Tibial nerve (tissue), 4 donors: ENCODE measurements at places on chromosomes 2 and 18.

DNA sequence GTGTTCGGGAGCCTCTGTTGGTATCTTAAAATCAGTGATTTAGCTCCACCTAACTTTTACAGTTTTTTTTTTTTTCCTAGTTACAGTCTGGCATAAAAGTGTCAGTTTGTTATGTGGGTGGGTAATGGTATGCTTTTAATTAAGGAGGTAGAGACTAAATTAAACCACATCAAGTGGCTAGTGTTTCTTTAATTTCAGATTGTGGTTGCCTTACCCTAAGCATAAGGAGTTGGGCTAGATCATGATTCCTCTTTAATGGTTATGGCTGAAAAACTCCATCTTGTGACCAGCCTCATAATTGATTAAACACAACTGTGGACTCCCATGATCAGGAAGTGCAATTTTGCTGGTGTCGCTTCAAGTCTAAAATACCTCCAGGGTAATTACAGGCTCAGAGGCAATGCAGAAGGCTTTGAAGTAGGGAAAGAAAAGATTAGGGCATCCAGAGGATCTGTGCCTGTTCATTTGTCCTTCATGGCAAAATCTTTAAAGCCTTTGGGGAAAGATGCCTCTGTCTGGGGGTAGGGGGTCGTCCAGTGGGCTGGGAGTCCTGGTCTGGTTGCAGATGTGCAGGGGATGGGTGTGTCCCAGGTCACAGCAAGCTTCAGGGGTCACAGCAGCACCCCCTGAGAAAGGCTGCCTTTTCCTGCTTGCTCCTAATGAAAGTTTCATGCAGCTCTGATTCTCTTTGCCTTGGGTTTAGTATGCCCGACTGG, 579.2 kb downstream of the BCL11A start:
- DNase-seq: no peak

DNA sequence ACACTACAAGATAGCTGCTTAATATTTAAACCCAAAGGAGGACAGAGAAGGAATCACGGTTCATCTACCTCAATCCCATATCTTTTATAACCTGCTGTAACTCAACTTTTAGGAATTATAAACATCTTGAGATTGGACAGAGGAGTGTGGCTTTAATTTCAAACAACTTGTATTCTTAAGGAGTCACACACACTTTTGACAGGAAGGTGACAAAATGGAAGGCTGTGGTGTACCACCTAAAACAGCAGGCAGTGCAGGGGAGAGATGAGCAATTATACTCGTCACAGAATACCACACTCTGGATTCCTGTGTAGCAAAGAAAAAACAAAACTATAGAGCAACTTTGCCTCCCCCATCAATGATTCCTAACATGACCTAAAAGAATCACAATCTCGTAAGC, 194.8 kb downstream of the ZEB2 start:
- no peak for DNase-seq

DNA sequence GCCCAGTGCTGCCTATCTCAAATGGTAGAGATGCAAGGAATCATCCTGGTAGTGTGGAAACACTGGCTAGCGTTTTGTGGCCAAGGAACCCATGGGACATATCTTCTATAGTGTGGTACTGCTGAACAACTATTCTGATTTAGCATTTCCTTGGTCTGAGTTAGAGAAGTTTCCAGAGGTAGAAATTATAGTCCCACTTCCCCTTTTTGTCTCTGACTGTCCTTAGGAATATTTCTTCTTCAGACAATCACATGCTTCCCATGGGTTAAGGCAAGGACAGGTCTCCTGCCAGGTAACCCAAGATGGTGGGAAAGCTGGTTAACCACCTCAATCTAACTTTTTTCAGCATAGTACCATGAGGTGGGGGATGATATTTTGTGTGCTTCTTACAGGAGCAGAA, 729.5 kb upstream of the LRRTM4 start:
- no peak for DNase-seq

DNA sequence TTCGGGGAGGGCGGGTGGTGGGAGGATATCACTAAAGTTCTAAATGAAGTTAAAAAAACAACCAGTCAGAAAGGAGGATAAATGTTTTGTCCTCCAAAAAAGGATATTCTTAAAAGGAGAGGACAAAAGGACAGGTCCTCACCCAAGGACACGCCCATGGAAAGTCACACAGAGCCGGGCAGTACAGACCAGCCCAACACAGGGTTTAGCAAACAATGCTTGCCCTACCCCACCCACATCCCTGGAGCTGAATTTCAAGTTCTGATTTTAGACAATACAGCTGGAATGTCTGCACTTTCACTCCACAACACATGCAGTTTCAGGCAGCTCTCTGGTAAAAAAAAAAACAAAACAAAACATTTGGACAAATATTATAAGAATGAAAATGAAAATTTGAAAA, 67.9 kb downstream of the SLC9A4 start:
- no peak for DNase-seq

- no peak for DNase-seq
These were observed 168.7 kb upstream of the GULP1 start for GRCh38 chr2:188122985-188123384.

- no peak for DNase-seq
These were observed 28.2 kb downstream of the PELI1 start for GRCh38 chr2:64115808-64116598.
